ENCODE measurements at places on chromosomes 13 and 19.

GRCh38 chr19:12092065-12092867 lies 27.7 kb downstream of the ZNF844 start:
- no peak for DNase-seq

DNA sequence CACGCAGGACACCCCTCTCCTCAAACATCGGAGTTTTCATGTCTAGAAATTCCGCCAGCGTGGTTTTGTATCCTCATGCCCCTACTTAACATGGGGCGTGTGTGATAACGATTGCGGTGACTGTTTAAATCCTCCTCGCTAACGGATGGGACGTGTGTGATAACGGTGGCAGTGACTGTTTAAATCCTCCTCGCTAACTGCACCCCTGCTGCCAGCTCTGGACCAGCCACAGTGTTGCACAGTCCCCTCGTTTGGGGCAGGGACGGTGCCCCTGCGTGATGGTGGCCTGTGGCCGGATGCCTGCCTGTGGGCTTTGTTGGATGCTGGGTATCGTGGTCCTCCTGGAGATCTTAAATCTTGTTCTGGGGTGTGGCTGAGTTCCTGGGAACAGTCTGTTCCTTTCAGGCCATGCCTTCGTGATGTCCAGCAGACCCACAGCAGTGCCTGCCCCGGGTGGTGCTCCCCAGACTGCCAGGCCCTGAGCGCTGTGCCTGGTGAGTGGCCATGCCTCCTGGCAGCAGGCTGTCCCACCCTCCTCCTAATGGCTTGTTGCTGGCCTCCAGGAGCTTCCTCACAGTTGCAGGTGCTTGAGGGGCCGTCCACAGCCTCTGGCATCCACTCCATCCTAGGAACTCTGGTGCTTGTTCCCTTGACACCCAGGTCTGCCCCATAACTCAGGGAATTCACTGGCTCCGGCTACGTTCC lies 122.5 kb upstream of the MCF2L start:
- DNase-seq, result no peak

DNA sequence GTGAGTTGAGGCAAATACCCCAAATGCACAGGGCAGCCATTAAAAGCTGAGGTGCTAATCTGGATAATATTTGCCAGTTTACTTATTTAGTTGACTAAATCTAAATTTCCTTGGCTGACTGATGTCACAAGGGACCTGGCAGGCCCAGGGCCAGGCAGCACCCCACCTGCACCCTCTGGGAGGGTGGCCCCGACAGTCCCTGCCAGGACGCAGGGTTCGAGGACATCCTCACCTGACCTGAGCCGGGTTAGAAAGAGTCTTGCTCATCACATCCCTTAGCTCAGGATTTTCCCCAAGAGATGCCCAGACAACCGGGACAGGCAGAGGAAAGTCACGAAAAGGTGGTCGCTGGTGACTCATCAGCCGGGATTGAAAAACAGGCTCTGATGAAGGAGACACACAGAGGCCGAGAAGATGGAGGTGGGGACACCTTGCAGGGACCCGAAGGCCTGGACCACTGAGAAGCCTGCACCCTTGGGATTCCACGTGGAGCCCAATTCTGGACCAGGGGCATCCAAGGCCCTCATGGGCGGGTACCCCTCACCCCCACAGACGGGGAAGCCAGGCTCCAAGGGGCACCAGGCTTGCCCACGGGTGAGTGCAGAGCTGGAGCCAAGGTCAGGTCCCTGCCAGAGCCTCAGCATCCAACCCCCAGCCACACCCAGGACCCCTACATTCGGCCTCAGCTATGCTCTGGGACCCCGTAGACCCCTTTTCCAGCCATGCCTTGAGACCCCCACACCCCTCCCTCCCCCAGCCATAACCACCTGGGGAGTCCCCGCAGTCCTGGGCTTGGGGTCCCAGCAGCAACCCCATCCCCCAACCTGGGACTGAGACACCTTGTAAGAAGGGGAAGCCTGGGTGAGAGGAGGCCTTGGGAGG lies 103.2 kb downstream of the SOX1 start:
- DNase-seq, result no peak

- DNase-seq, result no peak
Measured at GRCh38 chr13:21297447-21297846, 121.0 kb downstream of the MRPL57 start.

DNA sequence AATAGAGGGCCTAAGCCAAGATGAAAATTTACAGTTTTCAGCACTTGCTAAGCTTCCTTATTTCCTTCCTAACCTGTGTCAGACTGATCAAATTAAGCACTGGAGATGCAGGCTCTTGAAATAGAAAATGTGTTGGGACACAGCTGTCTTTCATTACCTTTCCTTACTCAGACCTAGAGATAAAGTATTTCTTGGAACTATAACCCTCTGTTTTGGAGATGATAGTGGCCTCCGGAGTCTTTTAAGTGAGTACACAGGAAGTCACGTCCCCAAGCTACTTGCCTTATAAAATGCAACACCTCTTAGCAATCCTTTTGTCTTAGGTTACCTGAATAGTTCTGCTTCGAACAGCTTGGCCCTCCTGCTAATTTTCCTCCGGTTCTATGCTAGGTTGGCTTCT lies 12.4 kb upstream of the AKAP11 start:
- no peak for DNase-seq

DNA sequence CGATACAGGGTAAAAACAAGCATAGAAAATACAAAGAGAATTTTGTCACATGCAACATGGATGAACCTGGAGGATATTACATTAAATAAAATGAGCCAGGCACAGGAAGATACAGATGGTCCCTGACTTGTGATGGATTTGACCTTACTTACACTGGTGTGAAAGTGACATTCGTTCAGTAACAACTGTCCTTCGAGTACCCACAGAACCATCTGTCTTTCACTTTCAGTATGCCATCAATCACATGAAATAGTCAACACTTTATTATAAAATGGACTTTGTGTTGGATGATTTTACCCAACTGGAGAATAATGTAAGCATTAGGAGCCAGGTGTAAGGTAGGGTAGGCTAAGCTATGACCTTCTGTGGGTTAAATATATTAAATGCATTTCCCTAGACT lies 51.5 kb downstream of the ZNF787 start:
- no peak for DNase-seq
